ENCODE measurements at places on chromosomes 2 and 18.

DNA sequence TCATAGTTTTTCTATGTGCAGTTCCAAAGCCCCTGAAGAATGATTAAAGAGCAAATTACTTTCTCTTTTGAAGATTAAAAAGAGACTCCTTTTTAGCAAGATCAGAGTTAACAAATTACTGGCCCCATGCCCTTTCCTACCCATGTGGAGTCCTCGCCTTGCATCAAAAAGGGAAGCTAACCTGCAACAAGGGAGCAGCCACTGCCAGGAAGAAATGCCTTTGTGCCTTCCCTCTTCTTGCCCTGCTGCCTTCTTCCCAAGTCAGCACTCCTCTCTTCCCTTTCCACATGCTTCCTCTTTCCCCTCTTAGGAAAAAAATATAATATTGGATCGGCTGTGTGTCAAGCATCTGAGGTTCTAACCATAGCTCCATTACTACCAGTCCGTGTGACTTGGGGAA lies 37.1 kb upstream of the CYP1B1 start:
- DNase-seq, result no peak

DNA sequence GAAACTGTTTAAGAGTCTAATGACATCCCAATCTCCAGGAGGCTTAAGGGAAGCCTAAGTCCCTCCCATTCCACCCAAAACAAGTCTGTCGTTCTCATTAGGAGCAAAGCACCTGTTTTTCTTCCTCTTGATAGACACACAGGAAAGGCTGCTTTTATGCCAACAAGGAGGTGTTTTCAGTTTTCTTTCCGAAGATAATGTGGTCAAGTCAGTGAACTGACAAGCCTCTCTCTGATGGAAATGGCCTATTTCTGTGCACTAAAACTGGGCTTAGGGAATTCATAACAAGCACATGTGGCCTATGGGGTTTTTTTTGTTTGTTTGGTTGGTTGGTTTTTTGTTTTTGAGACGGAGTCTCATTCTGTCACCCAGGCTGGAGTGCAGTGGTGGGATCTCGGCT lies 36.2 kb downstream of the FBLN7 start:
- DNase-seq, result no peak

DNA sequence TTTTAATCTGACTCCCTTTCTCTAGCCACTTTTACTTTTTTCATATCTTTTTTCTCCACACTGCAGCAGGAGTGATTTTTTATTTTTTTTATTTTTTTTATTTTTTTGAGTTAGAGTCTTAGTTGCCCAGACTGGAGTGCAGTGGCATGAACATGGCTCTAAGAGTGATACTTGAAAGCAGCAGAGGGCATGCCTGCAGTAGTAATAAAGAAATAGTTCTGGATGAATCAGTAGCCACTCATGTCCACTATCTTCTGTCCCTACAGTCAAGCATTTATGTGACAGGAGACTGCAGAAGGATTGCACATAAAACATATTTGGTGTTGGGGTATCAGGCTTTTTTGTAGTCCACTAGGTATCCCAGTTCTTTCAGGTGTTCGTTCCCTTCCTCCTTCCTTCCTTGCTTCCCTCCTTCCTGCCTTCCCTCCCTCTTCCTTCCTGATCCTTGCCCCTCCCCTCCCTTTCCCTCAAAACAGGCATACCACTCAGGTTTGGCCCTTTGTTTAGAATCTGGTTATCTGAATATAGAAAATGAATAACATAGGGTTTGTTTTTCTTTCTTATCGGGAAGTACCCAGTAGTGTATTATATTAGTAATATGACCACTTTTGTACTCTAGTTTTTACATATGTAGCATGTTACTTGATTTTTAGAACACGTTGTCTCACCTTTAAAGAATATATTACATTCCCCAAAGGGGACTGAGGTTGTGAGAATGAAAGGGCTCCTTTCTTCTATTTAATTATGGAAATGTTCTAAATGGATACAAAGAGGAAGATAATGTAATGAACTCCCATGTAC lies 23.5 kb downstream of the MIB1 start:
- DNase-seq, result no peak

DNA sequence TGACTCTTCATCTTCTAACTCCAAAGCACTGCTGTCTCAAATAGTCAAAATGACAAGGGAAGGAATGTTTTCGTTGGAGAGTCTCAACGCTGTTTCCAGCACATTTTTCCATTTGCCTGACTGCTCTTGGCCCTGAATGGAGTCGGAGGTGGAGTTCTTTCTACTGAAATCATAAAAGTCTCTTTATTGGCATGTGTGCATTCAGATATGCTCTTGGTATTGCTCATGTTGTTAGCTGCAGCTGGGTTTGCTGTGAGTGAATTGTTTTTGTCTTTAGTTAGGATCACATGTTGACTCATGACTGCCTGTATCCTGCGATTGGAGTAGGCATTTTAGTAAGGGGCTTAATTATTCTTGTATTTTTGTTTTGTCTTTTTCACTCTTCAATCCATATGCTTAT lies 16.8 kb downstream of the TMEM17 start:
- DNase-seq, result no peak

GRCh38 chr2:92073815-92074548 lies 2797.2 kb upstream of the TEKT4 start:
- DNase-seq, result no peak

DNA sequence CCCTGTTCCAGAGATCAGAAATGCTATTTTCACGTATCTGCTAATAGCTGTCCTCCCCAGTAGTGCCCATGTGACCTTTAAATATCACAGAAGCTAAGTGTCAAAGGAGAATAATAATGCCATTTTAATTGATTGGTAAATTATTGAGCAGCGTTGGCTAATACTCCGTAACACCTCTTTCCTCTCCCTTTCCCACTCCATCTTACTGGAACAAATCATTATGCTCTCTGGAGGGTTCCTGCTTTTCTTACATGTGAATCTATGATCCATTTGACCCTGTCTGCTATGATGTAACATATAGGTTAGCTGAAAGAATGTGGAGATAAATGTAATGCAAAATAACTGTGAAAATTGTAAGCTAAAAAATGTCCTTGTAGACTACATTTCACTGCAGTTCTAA lies 383.6 kb upstream of the GYPC start:
- no peak for DNase-seq

- DNase-seq, result no peak
Observed at GRCh38 chr2:227397562-227397961, 9.8 kb upstream of the SCYGR1 start.

GRCh38 chr2:13696601-13697000 lies 935.9 kb upstream of the LRATD1 start:
- no peak for DNase-seq

- no peak for DNase-seq
Observed at GRCh38 chr2:62303788-62304187, 107.9 kb downstream of the B3GNT2 start.
